ENCODE measurements at places on chromosomes 7 and 10.

DNA sequence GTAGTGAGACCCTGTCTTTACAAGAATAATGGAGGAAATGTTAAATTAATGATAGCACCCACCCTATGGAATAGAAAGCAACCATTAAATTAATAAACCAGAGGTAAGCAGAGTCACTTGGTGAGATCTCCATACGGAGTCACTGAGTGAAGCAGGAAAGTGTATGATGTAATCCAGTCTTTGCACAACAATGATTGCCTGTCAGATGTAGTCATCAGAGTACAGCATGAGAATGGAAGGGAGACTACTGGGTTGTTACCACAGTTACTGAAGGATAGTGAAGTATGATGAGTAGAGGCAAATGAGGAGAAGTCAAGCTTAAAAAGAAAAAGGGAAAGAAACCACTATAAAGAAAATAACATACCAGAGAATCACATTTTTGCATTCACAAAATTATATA lies 371.9 kb upstream of the SHH start:
- DNase-seq = no peak

DNA sequence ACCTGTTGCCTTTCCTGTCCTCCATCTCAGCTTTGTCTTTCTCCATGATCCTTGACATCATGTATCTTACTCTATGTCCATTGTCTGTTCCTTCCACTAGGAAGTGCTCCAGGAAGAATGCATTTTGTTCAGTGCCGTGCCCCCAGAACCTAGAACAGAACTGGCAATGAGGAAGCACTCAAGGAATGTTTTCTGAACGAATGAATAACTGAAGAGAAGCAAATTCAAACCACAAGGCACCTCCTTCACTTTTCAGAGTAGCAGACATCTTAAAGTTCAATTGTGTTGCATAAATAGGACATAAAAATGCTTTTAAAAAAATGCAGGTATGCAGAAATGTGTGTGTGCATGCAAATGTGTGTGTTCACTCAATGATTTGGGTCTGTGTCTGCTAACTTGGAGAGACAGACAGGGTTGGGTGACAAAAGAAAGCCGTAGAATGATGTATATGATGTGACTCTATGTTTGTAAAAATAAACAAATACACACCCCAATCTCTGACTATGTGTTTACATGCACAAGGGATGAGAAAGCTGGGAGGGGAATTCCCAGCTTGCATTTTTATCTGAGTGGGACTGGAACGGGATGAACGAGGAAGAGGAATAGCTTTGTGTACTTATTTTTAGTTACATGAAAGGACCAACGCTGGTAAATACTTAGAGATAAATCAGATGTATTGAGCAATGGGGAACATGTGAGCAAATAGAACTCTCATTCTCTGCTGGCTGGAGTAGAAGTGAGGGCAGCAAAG lies 237.7 kb downstream of the FANK1 start:
- no peak for DNase-seq

- DNase-seq = no peak
Observed at GRCh38 chr7:129843365-129843898, 109.3 kb downstream of the UBE2H start.

- DNase-seq = no peak
Observed at GRCh38 chr10:110710621-110711020, 66.5 kb downstream of the RBM20 start.

GRCh38 chr10:29922226-29922625 lies 137.2 kb downstream of the JCAD start:
- no peak for DNase-seq

DNA sequence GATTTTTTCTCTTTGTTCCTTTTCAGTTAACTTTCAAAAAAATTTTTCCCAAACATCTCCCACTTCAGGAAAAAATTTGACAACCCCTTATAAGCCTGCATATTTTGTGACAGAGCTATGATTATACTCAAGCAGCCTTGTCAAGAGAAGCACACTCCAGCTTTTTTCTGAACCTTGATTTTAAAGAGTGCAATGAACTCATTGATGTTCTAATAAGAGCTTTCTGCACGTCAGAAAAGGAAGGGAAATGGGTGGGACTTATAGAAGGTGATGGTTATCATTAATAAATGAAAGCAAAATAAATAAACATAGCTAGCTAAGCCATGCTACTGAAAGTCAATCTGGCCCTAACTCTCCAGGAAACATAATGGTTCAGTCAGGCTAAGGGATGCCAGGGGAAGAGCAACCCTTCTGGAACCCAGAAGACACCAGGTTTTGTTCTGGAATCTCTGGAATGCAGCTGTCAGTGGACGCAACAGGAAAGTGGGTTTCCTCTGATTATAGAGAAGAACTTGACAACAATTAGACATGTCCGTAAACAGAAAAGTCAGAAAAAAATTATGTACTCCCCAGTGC lies 76.1 kb downstream of the NHLRC2 start:
- no peak for DNase-seq

- no peak for DNase-seq
Observed at GRCh38 chr7:131653418-131654248, 97.2 kb upstream of the PODXL start.

DNA sequence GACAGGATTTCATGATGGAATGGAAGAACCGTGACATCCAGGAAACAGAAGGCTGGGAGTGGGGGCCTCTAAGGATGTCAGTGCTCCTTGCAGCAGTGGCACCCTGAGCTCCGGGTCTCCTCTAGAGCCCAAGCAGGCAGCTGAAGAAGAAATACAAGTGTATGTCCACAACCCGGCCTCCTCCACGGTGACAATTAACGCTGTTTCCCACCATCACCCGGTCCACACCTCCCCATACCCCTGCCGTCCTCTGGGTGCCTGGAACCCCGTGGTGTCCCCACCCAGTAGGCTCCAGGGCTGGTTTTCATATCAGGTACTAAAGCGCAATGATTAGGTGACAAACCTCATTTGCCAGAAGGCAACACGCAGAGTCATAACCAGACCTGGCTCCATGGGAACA lies 30.3 kb downstream of the GRID1 start:
- DNase-seq = no peak

GRCh38 chr7:111092406-111093236 lies 1.7 kb downstream of the LRRN3 start:
- no peak for DNase-seq

GRCh38 chr7:110808361-110808760 lies 282.6 kb upstream of the LRRN3 start:
- no peak for DNase-seq

DNA sequence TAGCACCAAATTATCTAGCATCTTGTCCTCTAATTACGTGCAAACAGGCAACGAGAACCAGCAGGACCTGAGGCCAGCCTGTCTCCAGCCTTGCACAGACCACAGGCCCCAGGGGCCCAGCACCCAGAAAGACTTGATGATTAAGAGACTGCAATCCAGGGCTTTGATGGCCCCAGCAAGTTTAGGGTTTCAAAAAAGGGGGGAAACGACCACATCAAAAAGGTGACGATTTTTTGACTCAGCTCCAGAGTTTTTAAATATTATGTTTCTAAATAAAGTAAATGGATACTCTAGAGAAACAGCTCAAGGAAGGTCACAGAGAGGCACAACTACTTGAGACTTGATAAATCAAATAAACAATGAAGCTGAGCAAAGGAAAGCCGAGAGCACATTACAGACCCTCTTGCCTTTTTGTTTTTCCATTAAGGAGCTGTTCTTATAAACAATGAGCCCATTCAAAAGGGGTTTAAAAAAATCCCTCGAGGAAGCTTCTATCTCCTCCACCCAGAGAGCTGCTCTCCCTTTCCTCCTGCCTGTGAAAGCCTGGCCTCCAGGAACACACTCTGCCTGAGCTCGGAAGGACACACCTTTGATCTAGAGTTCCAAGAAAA lies 44.1 kb downstream of the GLI3 start:
- DNase-seq = no peak

DNA sequence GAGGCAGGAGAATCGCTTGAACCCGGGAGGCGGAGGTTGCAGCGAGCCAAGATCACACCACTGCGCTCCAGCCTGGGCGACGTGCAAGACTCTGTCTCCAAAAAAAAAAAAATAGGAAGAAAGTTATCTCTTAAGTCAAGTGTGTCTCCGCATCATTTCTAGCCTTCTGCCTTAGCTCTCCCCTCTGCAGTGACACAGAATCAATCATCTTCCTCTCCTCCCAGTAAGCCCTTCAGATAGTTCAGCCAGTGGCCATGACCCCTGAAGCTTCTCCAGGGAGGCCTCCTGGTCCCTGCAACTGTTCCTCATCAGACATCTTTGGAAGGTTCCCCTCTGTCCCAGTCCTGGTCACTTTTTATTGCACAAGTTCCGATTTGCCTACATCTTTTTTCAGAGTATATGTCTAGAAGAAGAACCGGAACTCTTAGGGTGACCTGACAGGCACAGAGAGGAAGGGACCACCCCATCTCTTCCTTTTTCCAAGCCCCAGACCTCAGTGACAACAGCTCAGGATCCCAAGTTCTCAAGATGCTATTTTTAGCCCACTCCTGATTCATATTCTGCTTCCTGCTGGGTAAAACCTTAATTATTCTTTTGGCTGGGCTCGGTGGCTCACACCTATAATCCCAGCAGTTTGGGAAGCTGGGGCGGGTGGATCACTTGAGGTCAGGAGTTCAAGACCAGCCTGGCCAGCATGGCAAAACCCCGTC lies 6.6 kb upstream of the RHBDD2 start:
- DNase-seq = no peak

GRCh38 chr10:131649617-131650016 lies 251.2 kb upstream of the PPP2R2D start:
- DNase-seq = no peak

GRCh38 chr10:35058134-35058533 lies 32.0 kb downstream of the CUL2 start:
- peak; percentile 41 for DNase-seq

GRCh38 chr7:55185941-55186609 lies 167.3 kb downstream of the EGFR start:
- DNase-seq = no peak

- no peak for DNase-seq
Observed at GRCh38 chr7:42407833-42408232, 170.8 kb upstream of the GLI3 start.

- DNase-seq = no peak
Observed at GRCh38 chr10:124308056-124308645, 110.6 kb downstream of the OAT start.

- no peak for DNase-seq
Observed at GRCh38 chr10:129278686-129279085, 188.4 kb upstream of the MGMT start.

DNA sequence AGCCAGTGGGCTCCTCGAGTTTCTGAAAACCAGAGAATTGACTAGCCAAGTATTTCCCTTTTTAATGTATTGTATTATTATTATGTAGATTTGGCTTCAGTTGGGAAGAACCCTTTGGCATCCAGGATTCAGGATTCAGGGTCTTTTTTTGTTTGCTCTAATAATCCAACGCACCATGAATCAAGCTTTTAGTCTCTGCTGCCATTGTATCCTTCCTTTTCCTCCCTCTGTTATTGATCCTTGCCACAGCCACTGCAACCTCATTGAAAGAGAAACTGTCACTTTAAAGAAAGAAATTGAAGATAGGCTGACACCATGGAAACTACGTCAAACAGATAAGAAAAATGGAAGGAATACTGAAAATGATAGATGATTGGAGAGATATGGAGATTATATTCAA lies 150.0 kb downstream of the CHRM2 start:
- no peak for DNase-seq

- no peak for DNase-seq
Observed at GRCh38 chr10:78248651-78249464, 215.2 kb downstream of the RPS24 start.

DNA sequence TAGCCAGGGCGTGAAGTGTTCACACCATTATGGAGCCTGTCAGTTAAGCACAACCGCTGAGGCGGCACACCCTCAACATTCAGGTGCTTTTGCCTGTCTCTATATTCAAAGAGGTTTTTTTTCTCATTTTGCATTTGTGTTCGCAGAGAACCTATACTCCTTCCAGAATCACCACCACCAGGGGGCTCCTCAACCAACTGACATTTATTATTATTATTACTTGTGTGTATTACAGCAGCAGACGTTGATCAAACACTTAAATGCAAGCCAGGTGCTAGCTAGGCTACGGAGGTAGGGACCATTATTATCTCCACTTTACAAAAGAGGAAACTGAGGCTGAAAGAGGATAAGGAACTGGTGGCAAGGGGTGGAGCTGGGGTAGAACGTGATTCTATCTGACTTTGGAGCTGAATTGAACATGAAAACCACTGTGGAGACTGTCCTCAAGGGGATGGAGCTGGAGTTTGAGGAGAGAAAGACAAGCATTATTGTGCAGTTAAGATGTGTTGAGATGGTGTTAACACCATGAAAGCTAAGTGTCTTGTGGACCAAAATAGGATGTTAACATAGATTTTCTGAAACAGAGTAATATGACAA lies 133.8 kb upstream of the PLXNA4 start:
- DNase-seq = peak; percentile 38

DNA sequence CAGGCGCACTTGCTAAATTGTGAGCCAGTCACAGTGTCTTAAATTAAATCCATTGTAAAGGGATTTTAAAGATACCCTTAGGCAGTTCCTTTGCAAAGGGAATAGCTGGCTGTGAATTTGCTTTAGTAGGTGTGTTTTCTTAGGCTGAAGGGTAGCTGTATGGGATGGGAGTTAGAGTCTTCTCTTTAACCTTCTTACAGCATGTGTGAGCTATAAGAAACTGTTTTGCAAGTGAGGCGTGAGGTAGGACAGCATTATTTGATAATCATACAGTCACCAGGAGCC lies 5.2 kb downstream of the EEPD1 start:
- no peak for DNase-seq

DNA sequence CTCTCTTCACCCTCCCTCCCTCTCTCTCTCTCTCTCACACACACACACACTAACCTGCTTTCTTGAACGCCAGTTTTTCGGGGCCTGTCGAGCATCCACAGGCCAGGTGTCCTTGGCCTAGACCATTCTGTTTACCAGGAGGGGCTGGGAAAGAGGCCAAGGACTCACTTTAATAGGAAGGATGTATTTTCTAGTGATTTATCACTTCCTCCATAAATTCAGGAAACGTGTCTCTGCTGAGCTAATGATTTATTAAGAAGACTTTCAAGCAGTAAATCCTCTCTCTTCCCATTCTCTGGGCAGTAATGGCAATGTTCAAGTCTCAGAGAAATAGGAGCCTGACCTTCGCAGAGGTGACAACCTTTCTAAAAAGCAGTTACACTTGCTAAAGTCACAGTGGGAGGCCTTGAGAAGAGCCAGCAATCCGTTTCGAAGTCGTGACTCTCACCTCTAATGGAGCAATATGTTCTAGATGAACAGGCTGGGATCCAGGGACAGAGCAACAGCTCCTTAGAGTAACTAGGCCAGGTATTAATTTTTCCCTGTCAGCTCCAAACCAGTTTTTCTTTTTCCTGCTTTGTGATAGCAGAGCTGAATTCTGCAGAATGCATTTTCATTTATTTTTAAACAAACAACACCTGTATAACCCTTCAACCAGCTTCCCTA lies 1357.5 kb upstream of the SORCS1 start:
- DNase-seq = no peak

GRCh38 chr7:63925626-63926460 lies 72.8 kb upstream of the ZNF722 start:
- peak; percentile 96 for DNase-seq

- DNase-seq = no peak
Observed at GRCh38 chr7:43838201-43838658, 31.1 kb downstream of the MRPS24 start.

GRCh38 chr10:119742947-119743648 lies 17.2 kb downstream of the INPP5F start:
- DNase-seq = no peak

GRCh38 chr7:80637911-80638765 lies at the start of gene CD36:
Gene CD36 (plus strand): TSS chr7:80638642. CDS start chr7:80646741, 8,099 bp downstream.
- peak; percentile 57 for DNase-seq

All from hematopoietic multipotent progenitor cell treated with erythropoietin and hydrocortisone succinate and interleukin-3 and kit ligand, for 4 days (in vitro differentiated cells).